Left renal cortex interstitium (tissue), 4 donors: ENCODE measurements at places on chromosomes 6 and 20.
A peak's percentile ranks its signal among the peaks of the same experiment; 100 is the strongest.

DNA sequence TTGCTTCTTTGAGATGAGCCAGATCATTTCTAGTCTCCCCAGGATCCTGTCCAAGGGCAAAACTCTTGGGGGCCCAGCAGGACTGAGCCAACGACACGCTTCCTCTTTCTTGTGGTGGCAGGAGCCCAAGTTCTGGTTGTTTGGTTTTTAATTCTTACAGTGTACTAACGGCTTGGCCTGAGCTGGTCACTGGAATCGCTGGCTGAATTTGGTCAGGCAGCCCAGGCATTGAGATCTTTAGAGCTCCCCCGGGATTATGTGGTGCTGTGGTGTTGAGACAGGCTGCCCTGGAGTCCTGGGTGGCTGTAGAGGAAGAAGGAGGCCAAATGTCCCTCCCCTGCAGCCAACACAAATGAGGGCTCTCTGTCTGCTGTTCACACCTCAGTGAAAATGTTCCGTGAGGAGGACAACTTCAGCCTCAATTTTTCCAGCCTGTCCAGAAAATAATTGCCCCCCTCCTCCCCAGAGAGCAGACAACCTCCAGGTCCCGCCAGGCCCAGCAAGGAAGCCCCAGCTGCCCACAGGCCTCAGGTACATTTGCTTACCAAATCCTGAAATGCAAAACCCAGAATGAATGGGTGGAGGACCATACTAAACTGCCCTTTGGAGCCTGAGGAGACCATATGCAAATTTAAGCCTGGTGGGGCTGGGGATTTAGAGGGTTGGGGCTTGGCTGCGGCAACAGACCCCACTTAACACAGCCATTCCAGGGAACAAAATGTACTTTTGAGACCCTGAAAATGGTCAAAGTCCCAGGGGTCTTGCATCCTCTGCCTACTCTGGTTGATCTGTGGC, 23.6 kb downstream of the BNIP5 start:
- DNase-seq: no peak

GRCh38 chr6:6659600-6660327, 71.2 kb downstream of the LY86 start:
- DNase-seq: no peak

DNA sequence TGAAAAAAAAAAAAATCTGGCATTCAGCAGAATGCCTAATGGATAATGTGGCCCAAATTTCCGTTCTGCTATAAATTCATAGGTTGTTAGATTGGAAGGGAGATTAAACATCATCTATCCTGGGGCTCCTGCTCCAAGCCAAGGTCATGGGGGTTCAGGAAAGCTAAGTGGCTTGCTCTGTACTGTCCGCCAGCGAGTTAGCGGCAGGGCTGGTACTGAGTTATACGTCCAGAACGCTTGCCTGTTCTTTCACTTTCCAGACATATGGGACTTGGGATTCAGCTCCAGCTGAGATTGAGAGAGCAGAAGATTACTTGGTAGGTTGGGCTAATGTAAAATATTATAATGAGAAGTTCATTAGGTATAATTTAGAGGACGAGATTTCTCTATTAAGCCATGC, 858 bp downstream of the RWDD1 start:
- DNase-seq: no peak

DNA sequence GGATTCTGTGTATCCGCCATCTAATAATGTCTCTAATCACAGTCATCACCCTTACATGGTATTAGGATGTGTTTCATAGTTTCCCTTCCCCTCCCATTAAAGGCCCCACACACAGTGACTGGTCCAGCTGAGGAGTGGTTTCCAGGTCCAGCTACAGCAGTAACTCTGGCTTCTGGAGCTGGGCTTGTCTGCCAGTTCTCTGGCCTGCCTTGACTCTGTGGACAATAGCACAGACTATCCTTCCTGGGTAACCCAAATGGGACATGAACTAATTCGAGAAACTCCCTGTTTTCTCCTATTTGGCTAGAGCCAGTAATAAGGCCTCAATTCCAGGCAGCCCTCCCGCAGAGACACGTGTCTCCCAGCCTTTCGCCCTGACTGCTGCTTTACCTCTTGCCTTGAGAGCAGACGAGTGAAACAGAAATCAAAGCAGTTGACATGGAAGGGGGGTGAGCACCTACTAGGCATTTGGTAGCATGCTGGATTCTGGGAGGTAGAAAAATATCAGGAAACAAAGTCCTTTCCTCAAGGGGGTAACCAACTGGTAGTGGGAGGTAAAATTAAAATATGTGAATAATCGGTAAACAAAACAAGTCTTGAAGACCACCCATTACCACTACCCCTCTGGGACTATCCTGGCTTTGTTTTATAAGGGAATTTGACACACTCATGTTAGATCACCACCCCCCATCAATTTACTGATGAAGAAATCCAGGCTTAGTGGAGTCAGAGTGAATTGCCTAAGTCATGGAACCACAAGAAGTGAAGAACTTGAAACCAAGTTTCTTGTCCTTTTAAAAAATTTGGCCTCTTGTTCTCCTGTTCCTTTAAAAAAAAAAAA, 1.2 kb downstream of the TRAF3IP2 start:
- no peak for DNase-seq

- DNase-seq: no peak
Measured at GRCh38 chr6:145135702-145136101, 599.6 kb downstream of the EPM2A start.

DNA sequence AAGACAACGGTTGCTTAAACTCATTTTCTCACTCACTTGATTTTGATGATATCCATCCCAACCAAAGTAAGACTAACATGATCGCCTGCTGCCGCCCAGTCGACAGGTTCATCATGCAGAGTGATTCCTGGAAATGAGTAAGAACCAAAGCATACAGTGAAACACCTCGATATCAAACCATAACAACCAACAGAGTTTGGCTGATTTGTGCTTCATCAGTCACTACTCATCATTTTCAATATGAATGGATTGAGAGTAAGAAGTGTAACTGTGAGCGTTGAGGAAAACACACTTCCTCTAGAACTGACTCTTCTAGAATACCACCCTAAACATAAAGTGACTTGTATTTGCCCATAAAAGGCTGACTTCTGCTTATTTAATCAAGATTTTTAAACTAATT, 29.2 kb upstream of the ALDH8A1 start:
- DNase-seq: no peak

GRCh38 chr6:157325069-157325805, 1.9 kb upstream of the TMEM242 start:
- DNase-seq: no peak

DNA sequence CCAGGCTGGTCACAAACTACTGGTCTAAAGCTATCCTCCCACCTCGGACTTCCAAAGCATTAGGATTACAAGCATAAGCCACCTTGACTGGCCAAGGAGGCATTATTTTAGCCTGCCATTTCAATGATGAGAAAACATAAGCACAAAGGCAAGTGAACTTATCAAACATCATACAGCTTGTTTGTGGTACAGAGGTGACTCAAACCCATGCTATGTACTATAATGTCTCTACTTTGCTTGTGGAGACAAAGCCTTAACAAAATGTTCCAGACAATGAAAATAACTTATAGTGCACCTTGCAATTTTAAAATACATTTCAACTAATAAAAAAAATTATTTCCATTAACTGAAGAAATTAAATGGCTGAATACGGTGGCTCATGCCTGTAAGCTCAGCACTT, 26.2 kb downstream of the HDAC2 start:
- DNase-seq: no peak

GRCh38 chr20:22515264-22515663, 69.1 kb downstream of the FOXA2 start:
- no peak for DNase-seq

GRCh38 chr6:18507561-18507960, 120.4 kb downstream of the RNF144B start:
- DNase-seq: no peak

DNA sequence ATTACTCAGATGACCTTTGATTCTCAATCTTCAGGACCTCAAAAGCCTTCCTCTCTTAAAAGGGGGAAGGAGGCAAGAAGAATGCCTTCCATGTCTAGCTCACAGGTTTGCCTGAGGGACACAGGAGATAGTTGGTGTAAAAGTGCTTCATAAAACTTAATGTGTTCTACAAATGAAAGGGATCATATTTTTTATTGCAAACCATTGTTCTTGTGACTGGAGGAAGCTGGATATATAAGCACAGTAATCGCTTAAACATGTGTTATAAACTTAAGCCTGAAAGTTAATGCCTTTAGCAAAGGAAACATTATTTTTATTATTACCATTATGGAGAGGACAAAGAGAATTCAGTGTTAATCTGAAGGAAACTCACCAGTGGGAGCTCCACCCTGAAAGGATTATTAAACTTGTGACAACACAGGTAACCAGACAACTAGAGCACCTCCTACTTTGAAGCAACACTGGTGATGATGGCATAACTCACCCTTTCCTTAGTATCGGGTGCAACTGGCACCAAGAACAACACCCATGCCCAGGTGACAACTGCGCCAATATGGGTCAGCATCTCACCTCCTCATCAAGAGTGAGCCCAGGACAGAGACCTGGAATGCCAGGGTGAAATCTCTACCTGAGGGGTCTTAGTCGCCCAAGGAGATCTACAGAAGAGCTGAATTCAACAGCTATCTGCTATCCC, 288.7 kb upstream of the PRDM1 start:
- DNase-seq: no peak

DNA sequence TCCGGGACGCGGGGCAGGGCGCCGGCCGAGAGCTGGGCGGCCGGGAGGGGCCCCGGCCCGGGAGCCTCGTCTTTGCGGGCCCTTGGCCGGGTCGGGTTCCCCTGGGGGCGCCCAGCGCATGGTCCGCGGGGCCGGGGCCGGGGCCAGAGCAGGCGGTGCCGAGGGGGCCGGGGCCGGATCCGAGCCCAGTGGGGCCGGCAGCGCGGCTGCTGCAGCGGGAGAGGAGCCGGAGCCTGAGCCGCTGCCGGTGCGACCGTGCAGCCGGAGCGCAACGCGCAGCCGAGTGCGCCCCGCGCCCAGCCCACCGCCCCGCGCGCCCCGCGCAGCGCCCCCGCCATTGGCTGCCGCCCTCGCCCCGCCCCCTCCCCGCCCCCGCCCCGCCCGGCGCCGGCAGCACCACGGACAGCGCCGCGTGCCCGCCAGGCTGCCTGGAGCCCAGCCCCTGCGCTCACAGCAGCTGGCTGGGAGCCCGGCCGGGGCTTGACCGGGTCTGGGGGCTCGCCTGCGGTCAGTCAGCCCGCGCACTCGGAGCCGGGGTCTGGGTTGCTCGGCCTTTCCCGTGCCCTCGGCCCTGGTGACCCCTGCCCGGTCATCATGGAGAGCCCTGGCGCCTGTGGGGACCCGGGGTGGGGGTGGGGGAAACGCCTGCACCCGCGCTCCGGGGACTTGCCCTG, at the start of gene HRH3:
HRH3 (minus strand) TSS at position 287 of the 674 bp plus-strand sequence. CDS start 308 bp downstream, outside the sequence.
- DNase-seq: no peak

- DNase-seq: no peak
Measured at GRCh38 chr6:163209005-163209404, 205.5 kb upstream of the QKI start.

DNA sequence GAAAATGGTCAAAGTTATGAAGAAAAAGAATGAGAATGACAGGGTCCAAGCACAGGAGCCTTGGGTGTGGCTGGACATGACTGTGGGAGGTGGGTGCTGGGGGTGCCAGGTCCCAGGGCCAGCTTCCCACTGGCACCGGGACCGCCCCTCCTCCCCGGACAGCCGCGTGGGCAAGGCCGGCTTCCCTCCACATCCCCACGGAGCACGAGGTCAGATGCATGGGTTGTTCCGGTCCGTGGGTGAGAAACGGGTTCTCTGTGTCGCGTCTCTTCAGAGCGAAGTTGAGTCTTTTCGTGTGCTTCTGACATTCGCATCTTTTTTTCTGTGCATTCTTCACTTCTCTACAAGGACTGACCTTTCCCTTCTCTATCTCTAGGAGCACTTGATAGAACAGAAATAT, 30.1 kb downstream of the KIF25 start:
- no peak for DNase-seq

GRCh38 chr6:154510144-154510905, at the start of gene CNKSR3:
Gene CNKSR3, minus strand, starts transcription at chr6:154510685. Its CDS starts 571 bp downstream, at chr6:154510114.
- DNase-seq: peak; percentile 93

DNA sequence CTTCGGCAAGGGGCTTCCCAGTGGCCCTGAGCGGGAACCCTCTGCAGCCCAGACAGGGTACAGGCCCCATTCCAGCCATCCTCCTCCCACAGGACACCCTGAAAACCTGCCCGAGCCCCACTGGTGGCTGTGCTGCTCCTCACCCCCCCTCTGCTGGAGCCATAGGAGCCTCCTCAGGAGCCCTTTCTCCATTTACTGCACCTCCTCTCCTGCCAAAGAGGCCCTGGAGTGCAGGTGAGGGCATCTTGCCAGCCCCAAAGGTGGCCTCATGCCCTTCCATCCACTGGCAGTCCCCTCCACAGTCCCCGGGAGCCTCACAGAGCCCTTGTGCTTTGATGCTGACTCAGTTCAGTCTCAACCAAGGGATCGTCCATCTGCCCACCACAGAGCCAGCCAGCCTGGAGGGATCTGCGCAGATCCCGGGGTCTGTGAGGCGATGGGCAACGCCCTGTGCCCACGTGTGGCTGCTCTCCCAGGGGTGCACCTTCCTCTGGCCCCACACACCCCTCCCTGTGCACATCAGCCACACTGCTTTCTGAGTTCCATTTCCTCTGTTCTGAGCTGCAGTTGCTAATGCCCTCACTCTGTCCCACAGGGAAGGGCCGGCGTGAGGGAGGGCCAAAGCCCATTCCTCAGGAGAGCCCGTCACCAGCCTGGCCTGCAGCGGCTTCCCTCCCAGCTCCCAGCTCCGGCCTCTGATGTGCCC, 228.5 kb downstream of the DLL1 start:
- no peak for DNase-seq

DNA sequence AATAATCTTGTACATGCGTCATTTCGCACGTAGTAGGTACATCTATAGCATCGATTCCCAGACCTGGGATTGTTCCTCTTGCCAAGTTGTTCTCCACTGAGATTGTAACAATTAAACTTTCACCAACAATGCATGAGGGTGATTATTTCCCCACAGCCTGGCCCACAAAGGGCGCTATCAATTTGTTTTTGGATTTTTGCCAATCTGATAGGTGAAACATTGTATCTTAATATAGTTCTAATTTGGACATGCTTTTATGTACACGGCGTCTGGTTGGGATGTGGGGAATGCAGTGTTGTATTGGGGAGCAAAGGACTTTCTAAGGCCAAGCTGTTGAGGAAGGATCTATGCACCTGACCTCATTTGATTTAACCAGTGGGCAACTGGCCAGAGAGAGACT, 59.5 kb downstream of the VEGFA start:
- no peak for DNase-seq

GRCh38 chr6:112049026-112049799, 4.7 kb upstream of the CCN6 start:
- DNase-seq: no peak

- no peak for DNase-seq
Measured at GRCh38 chr6:139605350-139605749, 230.9 kb upstream of the CITED2 start.
